ENCODE measurements at places on chromosomes 5 and 9. TPM values are rescaled to one million over a fixed set of nuclear protein-coding genes. Genes with fewer than 3 reads are reported as not detected.

The LHX6 gene
- total RNA-seq, result 2.1 TPM

The PTGES gene
- 175 TPM for total RNA-seq

The RASGRF2 gene
- 1.6 TPM for total RNA-seq

The ZNF658 gene
- 2.0 TPM for total RNA-seq

The ACOT12 gene
- not detected for total RNA-seq

The INVS gene
- total RNA-seq, result 10.0 TPM

The GAS1 gene
- 0.07 TPM for total RNA-seq

The SLC36A3 gene
- total RNA-seq, result not detected

The EHMT1 gene
- 43.3 TPM for total RNA-seq

The SLC46A2 gene
- total RNA-seq, result not detected

The GBGT1 gene
- total RNA-seq, result 2.1 TPM

The IFNE gene
- 1.8 TPM for total RNA-seq
